Fibroblast of the aortic adventitia (primary cell): ENCODE measurements at places on chromosomes 6 and 20. TPM values are rescaled to one million over a fixed set of nuclear protein-coding genes. Genes with fewer than 3 reads are reported as not detected.

SALL4 gene
- 0.36 and 4.1 TPM in 2 replicates for total RNA-seq

NDUFAF5 gene
- 13.9 and 15.8 TPM in 2 replicates for total RNA-seq

SLC35F1 gene
- not detected in 2 replicates for total RNA-seq

COL21A1 gene
- total RNA-seq = 29.0 and 29.5 TPM in 2 replicates

EFCAB8 gene
- not detected in 2 replicates for total RNA-seq

MCCD1 gene
- not detected in 2 replicates for total RNA-seq

OVOL2 gene
- not detected in 2 replicates for total RNA-seq

DNA sequence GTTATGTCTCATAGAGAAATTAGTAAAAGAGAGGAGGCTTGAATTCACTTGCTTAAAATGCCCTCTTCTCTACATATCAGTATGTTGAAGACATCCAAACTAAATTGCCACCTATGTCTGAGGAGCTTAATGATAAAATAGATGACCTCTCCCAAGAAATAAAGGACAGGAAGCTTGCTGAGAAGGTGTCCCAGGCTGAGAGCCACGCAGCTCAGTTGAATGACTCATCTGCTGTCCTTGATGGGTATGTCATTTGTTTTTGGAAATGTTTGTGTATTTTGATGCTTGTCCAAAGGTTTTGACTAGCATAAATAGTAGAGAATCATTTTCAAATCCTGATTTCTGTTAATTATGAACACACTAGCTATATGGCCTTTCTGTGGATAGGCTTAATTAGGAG lies 307.7 kb downstream of the ARHGAP18 start:
- no peak for DNase-seq

GRCh38 chr20:59191036-59191755 lies 27.6 kb downstream of the ZNF831 start:
- DNase-seq = no peak

GRCh38 chr6:136809091-136809860 lies 13.1 kb upstream of the PEX7 start:
- DNase-seq = no peak

GRCh38 chr6:90008189-90008907 lies 114.1 kb downstream of the GJA10 start:
- no peak for DNase-seq

GRCh38 chr6:111661541-111662061 lies 55.9 kb upstream of the TRAF3IP2 start:
- no peak for DNase-seq

GRCh38 chr6:25179051-25179778 lies 100.0 kb upstream of the CARMIL1 start:
- DNase-seq = peak; percentile 85

DNA sequence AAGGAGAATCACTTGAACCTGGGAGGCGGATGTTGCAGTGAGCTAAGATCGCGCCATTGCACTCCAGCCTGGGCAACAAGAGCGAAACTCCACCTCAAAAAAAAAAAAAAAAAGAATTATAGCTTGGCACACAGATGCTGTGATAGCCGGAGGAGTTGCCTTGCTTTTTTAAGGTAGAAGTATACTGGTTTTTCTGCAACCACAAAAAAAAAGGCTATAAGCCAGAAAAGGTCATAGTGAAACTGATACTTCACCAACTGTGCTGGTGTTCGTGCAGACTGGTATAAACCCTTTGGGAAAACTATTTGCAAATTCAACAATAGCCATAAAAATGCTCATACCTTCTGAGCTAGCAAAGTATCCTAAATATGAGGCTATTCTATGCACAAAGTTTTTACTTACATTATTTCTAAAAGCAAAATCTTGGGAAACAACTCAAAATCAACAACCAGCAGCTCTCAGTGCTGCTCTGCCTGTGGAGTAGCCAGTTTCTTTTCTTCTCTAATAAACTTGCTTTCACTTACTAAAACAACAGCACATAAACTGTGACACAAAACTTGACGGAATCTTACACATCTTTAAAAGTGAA lies 44.0 kb downstream of the B4GALT5 start:
- DNase-seq = peak; percentile 50

GRCh38 chr6:163252061-163252591 lies 162.4 kb upstream of the QKI start:
- DNase-seq = no peak

- peak; percentile 59 for DNase-seq
Observed at GRCh38 chr6:106512048-106512967, 117.0 kb downstream of the RTN4IP1 start.

- no peak for DNase-seq
Observed at GRCh38 chr20:36231331-36231730, 4.9 kb upstream of the AAR2 start.

DNA sequence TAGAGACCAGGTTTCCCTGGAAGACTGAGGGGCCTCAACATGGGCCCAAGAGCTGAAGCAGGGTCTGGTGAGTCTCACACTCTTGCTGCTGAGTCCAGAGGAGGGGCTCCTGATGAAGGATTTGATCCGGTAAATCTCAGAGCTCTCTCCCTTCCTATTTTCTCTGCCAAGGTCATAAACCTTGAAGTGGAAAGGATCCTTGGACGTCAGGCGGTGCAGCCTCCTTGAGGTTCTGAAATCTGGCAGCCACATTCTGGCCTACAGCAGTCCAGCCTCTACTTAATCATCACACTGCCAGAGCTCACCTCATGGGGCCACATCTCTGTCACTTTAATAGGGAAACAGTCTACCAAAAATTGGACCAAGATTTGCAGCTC lies 24.0 kb downstream of the ACSS1 start:
- no peak for DNase-seq

GRCh38 chr20:60070791-60071190 lies 112.6 kb downstream of the CDH26 start:
- no peak for DNase-seq

DNA sequence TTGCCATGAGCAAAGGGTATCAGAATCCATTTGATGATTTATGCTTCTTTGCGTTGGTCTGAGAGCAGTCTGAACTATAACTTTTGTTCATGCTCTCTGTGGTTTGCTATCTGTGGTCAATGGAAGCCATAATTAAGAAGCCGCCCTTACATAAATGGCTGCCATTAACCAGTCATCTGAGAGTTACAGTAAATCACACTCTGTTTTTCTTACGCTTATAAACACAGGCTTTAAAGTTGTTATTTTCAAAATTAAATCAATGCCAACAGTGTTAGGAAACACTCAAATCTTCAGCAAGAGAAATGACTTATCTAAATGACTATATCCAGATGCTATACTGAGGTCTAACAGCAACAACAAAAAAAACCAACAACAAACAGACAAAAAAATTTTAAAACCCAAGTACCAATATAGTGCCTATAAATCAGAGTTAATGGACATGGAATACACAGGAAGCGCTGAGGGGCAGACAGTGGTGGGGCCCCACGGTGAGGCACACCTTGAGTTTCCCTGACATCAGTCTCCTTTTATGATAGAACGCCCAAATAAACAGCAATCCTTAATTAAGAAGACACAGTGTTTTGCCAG lies 108.0 kb upstream of the C6orf118 start:
- no peak for DNase-seq

DNA sequence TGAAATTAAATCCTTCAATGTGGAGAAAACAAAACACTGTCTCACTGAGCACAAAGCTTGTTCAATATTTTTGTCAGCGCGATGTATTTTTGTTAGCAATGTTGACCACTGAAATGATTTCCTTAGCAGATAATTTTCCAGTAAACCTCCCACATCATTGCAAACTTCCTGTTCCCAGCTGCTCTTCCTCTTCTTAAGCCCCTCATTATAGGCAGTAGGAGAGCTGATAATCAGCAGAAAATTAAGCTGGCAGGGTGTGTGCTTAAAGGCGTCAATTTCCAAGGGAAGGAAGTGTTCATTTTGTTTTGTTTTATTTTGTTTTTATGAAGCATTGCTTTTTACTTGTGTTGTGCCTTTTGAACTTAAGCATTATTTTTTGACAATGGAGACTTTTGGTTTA lies 29.1 kb upstream of the TMEM14A start:
- no peak for DNase-seq

GRCh38 chr6:121223212-121223611 lies 111.1 kb downstream of the TBC1D32 start:
- no peak for DNase-seq

DNA sequence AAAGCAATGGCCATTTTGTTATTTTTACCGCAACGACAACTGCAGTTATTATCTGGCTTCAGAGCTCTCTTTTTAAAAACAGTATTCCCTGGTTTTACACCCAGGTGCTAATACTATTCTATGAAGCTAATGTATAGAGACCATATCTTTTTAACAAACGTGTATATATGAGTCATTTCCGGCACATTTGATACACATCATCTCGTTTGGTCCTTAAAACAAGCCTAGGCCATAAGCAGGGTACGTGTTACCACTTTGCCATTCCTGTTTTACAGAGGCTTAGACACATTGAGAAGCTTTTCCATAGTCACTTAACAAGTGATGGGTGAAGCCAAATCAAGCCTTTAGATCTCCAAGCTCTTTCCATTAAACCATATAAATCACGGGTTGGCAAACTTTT lies 5.5 kb downstream of the TRAF3IP2 start:
- no peak for DNase-seq
